ENCODE measurements at places on chromosomes 12 and 14. TPM values are rescaled to one million over a fixed set of nuclear protein-coding genes. Genes with fewer than 3 reads are reported as not detected.
A peak's percentile ranks its signal among the peaks of the same experiment; 100 is the strongest.

- no peak for DNase-seq
These were observed 19.8 kb downstream of the OR5AU1 start for GRCh38 chr14:21136024-21136423.

The CLEC14A gene
- total RNA-seq = 47.3 TPM

DNA sequence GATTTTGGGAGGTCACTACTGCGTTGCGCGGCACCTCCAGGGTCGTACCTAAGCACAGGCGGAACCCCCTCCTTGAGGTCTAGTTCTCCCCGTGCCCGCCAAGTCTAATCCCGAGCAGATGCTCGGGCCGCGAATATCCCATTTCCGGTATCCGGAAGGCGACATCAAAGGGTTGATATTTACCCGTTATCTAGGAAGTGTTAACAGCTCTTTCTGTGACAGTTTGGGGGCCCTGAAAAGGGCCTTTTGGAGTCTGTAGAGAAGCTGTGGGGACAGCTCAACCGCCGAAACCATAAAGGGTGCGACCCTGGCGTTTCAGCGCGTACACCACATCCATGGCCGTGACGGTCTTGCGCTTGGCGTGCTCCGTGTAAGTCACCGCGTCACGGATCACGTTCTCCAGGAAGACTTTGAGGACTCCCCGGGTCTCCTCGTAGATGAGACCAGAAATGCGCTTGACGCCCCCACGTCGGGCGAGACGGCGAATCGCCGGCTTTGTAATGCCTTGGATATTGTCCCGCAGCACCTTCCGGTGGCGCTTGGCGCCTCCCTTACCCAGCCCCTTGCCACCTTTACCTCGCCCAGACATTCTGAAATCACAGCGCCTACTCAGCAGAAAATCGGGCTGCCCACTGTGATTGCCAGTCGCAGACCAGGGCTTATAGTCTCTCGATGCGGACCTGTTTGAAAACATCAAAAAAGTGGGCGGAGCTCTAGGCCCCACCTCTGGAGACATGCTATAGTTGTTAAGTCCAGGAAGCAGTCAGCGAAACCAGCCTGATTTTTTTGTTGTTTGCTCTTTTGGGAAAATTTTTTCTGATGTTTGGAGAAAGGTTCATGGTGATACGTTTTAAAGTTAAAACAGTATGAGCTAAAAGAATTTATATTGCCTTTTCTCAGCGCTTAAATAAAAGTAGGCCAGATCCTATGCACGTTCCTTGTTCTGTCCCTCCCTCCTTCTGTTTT is 32.5 kb downstream of the WBP11 start:
- DNase-seq = peak; percentile 97

The NUP37 gene
- total RNA-seq = 18.9 TPM

DNA sequence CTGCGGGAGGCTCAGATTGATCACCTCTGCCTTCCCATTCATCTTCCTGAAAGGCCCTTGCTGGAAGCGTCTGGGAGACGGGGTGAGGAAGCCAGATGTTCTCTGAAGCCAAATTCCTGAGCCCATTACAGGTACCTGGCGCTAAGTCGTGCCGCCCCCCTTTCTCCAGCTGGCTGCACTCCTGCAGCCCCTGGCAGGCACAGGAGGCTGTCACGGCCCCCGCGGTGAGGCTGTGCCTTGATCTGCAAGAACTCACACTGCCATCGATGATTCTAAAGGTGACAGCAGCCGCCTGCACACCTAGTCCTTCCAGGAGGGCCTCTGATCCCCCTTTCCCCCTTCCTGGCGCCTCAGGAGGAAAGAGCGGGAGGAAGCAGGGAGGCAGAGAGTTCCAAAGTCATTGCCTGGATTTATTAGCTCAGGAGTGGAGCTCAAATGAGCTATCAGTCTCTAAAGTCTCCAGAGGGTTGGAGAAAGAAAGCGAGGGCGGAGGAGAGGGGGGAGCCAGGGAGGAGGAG is 106.9 kb downstream of the RFLNA start:
- DNase-seq = no peak

GRCh38 chr14:68363843-68364767 is 428.8 kb downstream of the ZFP36L1 start:
- DNase-seq = peak; percentile 71

DNA sequence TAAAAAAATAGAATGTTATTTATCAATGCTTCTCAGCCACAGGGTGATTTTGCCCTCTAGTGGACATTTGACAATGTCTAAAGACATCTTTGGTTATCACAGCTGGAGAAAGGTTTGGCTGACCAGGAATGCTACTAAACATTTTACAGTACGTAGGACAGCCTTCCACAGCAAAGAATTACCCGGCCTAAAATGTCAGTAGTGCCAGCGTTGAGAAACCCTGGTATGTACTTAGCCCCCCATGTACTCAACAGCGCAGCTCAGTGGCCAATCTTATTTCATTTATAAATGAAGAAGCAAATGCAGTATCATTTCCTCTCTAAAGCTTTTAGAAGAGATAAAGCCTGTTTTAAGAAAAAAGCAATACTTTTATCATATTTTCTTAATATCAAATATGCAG is 5.8 kb downstream of the MARK3 start:
- no peak for DNase-seq

GRCh38 chr12:130636370-130636769 is 79.7 kb downstream of the RIMBP2 start:
- no peak for DNase-seq

The MYL2 gene
- not detected for total RNA-seq

The KLRK1 gene
- total RNA-seq = 3.1 TPM

DNA sequence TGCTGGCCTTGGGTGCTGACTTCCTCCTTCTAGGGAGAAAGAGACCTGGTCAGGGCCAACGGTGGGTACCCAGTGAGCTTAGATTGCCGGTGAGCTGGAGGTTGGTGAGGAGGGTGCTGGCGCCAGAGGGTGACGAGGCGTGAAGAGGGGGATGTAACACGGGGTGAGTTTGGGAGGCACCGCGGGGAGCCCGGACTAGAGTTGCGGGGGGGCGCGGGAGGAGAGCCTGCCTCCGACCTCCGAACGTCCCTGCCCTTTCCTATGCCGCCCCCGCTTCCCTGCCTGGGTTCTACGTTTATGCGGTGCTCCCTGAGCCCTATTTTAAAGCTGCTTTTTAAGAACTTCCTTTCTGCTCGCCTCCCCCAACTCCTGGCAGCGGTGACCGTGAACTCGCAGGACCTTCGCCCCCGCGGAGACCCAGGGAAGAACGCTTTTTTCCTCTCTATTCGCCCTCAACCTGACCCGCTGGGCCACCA is 18.6 kb downstream of the OR6S1 start:
- no peak for DNase-seq

The PARPBP gene
- total RNA-seq = 1.6 TPM

DNA sequence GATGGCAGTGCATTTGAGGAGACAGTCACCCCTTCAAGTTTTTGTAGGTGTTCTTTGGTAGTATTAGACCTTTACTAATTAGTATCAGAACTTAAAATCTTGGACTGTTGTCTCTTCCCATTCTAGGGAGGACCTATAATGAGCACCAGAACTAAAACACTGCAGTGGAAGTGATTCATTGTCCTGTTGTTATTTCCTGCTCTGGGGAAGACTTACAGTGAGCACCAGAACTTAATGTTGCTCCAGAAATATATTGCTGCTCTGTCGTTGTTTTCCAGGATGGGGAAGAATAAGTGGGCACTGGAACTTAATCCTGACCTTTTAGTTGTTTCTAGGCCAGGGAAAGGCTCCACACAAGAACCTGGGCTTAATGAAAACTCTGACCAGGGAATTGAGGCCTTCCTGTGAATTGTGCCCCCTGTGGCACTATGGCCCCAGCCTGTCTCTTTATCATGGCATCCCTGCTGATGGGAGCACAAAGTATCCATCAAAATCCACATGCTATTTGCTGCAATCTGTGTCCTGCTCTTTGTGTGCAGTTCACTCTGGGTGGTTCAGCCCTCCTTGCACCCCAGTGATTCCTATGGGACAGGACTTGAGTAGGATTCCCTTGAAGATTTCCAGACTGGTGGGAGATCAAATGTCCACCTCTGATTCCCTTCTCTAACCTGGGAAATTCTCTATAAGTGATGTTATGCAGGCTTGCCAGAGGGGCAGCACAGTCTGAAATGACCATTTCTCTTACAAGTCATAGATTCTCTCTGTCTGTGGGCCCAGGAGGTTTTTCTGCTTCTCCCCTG is 175.8 kb downstream of the PAWR start:
- no peak for DNase-seq

GRCh38 chr14:37145395-37145794 is 27.0 kb downstream of the SLC25A21 start:
- DNase-seq = no peak

GRCh38 chr12:92110083-92110640 is 35.5 kb downstream of the BTG1 start:
- no peak for DNase-seq

The EPS8 gene
- total RNA-seq = 117 TPM

DNA sequence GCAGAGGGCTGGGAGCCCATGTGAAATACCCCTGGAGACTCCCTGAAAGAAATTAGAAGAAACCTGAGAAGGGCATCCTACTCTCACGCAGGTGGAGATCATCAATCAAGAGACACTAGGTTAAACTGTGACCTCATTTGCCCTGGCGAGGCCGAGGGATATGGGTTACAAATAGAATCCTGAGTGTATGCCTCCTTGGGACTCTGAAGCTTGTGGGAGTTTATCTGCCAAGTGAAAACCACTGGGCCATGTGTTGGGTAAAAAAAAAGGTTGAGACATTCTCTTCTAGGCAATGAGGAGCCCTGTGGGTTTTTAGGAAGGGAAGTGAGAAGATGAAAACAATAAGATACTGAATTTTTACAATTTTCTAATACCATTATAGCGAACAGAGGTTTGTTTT is 160.7 kb upstream of the ARID2 start:
- DNase-seq = no peak

- DNase-seq = peak; percentile 88
These were observed 109.9 kb downstream of the NCOR2 start for GRCh38 chr12:124457287-124458219.

The NTS gene
- total RNA-seq = not detected

The DCN gene
- total RNA-seq = 2,017 TPM

DNA sequence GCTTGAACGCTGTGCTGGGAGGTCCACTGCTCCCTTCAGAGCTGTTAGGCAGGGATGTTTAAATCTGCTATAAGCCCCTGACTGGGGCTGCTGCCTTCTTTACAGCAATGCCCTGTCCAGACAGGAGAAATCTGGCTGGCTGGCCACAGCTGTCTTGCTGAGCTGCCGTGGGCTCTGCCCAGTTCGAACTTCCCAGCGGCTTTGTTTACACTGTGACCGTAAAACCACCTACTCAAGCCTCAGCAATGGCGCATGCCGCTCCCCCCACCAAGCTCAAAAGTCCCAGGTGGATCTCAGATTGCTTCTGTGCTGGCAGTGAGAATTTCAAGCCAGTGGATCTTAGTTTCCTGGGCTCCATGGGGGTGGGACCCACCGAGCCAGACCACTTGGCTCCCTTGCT is 35.8 kb downstream of the CKAP4 start:
- DNase-seq = no peak

The SPX gene
- total RNA-seq = 1.3 TPM

GRCh38 chr12:122282061-122282460 is 15.8 kb upstream of the VPS33A start:
- no peak for DNase-seq

The SLC25A47 gene
- not detected for total RNA-seq

The C12orf75 gene
- 35.7 TPM for total RNA-seq

GRCh38 chr12:56590237-56590830 is 39.8 kb downstream of the BAZ2A start:
- DNase-seq = no peak

- no peak for DNase-seq
These were observed 91.0 kb downstream of the TTLL5 start for GRCh38 chr14:75752086-75752485.

All from sciatic nerve (tissue), 2 donors.